HT1080 (cell line): ENCODE measurements at places on chromosomes 6 and 20. TPM values are rescaled to one million over a fixed set of nuclear protein-coding genes. Genes with fewer than 3 reads are reported as not detected.
A peak's percentile ranks its signal among the peaks of the same experiment; 100 is the strongest.

DNA sequence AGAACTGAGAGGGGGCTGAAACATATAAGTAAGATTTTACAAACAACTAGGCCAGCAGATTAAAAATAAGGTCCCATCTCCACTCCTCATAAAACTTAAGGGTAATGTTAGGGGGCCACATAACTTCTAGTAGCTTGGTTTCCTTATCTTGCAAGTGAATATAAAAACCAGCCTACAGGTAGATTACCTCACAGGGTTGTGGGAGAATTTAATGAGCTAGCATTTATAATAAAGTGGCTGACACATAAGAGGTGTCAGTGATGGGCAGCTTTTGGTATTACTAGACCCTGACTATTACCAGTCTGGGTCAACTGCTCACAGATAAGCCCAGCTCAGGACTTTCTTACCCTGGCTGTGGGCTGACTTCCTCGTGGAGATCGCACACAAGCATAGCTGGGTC, 9.2 kb upstream of the PPP1R14C start:
- no peak for DNase-seq

DNA sequence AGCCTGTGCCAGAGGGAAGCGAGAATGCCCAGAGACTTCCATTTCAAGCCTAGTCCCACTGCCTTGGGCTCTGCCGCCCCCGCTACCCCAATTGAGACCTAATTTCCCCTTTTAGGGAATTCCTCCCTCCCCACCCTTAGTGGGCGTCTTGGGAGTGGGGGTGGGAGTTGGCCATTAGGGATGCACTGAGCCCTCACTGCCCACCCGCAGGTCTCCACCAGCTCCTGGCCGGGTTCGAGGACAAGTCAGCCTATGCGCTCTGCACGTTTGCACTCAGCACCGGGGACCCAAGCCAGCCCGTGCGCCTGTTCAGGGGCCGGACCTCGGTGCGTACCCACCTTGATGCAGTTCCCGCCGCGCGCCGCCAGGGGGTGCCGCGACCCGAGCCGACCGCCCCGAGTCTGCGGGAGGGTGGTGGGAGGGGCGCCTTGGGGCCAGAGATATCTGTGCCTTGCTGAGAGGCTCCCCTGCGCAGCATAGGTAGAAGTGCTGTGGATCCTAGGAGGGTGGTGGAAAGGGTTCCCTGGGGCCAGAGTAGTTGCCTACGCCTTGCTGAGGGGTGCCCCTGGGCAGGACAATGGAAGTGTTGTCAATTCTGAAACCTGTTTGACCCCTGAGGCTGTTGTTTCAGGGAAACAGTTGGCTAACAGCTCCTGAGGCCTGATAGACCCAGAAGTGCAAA, 9.2 kb downstream of the ITPA start:
- DNase-seq = peak; percentile 26

DNA sequence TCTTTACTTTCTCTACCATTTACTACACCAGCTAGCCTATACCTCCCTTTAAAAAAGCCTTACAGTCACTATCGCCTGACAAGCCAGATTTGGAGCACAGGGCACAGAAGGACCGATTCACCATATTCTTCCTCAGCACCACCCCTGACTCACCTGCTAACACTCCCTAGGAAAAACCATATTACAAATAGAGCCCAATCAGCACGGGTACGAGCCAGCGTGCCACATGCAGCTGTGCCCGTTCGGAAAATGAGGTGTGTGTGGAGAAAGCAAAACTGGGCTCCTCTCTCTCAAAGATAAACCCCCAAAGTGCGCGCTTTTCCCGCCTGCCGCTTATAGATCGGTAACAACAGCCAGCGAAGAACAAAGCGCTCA, 1.2 kb downstream of the SYNCRIP start:
- peak; percentile 45 for DNase-seq

GRCh38 chr6:52640916-52641315, 30.0 kb upstream of the TMEM14A start:
- DNase-seq = no peak

Gene CALHM4
- total RNA-seq = 0.07 TPM in 1 of 2 replicates, not detected in the other

DNA sequence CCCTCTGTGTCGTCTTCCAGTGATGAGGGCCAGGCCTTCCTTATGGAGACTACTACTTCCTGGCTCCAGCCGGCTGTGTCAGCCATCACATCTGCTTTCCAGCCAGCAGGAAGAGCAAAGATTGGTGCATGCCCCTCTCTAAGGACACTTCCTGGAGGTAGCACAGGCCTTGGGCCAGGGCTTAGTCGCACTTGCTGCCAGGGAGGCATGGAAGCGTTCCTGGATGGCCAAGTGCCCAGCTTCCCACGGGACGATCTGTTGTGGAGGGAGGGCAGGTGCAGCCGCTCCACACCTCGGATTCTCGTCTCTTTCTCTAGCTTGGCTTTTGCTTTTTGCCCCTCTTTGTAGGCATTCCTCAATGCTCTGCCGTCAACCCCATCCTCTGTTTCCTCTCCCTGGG, 11.9 kb downstream of the ERMARD start:
- DNase-seq = no peak

Gene EEF1A2
- 203 and 276 TPM in 2 replicates for total RNA-seq

DNA sequence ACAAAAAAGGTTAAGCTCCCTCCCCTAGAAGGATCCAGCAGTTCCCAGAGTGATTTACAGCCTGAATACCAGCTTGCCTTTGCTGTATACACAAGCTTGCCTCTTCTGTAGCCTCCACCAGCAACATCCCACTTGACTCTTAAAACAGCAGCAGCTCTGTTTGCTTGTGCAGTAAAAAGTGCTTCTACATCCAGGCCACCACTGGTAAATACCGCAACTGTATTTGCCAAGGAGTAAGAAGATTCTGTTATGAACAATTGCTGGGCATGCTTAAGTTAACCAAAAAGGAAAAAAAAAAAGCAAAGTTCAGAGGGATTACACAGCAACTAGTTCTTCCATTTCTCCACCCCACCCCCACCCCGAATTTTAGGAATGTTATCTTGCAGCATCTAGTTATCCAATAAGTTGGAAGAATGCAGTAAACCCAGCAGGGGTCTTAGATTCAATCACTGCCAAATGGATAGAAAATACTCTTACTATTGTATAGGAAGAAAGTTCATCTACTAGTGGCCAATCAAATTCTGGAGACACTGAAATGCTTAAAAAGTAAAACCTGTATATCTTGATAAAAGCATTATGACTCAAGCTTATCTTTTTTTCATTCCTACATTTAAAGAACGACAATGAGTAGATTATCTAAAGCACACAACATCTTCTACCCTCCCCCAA, 4.8 kb downstream of the SALL4 start:
- no peak for DNase-seq

DNA sequence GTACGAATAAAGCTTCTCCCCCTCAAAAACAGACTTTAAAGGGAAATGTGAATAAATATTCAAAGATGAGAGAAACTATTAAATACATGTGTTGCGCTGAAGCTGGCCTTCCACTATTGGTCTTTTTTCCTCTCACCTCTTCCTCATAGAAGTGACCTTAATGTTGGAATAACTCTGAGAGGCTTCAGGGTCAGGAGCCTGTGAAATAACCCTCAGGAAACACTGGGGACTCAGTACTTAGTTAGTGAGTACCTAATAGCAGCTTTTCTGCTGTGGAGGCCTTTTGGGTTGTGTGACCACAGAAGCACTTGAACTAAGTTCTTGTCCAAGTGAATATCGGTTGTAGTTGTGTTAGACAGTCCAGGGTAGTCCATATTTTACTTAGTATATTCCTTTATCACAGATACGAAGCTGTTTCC, 799 bp upstream of the SHPRH start:
- DNase-seq = no peak

Gene DOK5
- 0.31 TPM in 1 of 2 replicates, not detected in the other for total RNA-seq

- DNase-seq = no peak
Measured at GRCh38 chr6:21023210-21023609, 489.0 kb downstream of the CDKAL1 start.

- no peak for DNase-seq
Measured at GRCh38 chr6:33954453-33954852, 150.7 kb upstream of the MLN start.

Gene TREML2
- total RNA-seq = not detected in 2 replicates
